ENCODE measurements at places on chromosomes 2 and 18. TPM values are rescaled to one million over a fixed set of nuclear protein-coding genes. Genes with fewer than 3 reads are reported as not detected.

DNA sequence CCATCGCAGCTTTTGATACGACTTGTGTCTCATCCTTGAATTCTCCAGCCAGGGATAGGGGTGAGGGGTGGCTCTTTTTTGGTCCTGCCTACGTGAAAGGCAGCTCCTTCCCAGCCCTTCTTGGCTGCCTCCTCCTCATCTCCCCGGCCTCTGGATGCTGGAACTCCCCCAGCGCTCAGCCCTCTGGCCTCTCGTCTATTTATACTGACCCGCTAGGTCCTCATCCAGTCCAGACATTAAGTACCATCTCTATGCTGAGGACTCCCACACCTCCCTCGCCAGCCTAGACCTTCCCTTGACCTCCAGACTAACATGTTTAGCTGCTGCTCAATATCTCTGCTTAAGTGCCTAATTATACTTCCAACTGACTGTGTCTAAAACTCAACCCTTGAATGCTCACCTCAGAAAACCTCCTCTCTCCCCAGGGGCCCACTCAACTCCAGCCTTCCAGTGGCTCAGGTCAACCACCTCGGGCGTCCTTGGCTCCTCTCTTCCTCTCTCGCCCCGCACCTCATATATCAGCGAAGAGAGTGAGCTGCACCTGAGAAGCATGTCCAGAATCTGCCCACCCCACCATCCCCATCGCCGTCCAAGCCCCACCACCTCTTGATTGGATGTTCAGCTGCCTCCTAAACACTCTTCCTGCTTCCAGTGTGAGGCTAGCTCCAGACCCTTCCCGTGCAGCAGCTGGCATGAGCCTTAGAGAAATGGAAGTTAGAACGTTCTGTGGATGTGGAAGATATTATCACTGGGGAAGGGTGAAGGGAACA is 34.8 kb downstream of the TOGARAM2 start:
- DNase-seq: no peak
- no peaks in the 10 kb centered on the region for H3K4me1 ChIP-seq
- H3K4me3 ChIP-seq: no peak overlapping the region
- H3K27ac ChIP-seq: no peak overlapping the region

Gene PTPRN
- not detected for total RNA-seq

Gene MERTK
- not detected for total RNA-seq

Gene EFHD1
- not detected for total RNA-seq

DNA sequence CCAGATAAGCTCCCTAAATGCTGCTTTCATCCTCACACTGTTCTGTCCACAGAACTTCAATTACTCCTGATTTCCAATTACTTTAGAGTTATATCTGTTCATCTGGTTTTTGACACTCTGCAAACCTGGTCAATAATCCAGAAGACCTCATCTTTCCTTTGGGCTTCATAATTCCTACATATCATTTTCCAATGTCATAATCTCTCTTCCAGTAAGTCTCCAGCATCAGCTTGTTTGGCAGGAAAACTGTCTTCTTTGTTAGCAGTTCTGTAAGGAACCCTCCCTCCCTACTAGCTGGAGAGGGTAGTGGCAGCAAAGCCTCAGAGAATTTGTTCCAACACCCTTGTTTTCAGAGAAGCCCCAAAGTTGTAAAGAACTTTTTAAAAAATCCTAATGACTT is 11.9 kb upstream of the SLC14A1 start:
- peaks cover 7% of the 10 kb centered on the region for H3K4me1 ChIP-seq
- H3K4me3 ChIP-seq: no peak overlapping the region
- no peak for DNase-seq
- no peaks in the 10 kb centered on the region for H3K36me3 ChIP-seq

- H3K4me1 ChIP-seq: peaks cover 48% of the 10 kb centered on the region
- no peaks in the 10 kb centered on the region for H3K36me3 ChIP-seq
- H3K27me3 ChIP-seq: no peaks in the 10 kb centered on the region
Observed at GRCh38 chr2:96083064-96083939, 33.1 kb downstream of the ADRA2B start.

- no peaks in the 10 kb centered on the region for H3K4me1 ChIP-seq
- no peaks in the 10 kb centered on the region for H3K36me3 ChIP-seq
- DNase-seq: no peak
- no peak overlapping the region for H3K4me3 ChIP-seq
Observed at GRCh38 chr2:26168785-26169184, 4.1 kb upstream of the GAREM2 start.

- DNase-seq: no peak
- H3K27ac ChIP-seq: no peak overlapping the region
- H3K36me3 ChIP-seq: no peaks in the 10 kb centered on the region
- H3K4me1 ChIP-seq: no peaks in the 10 kb centered on the region
- no peak overlapping the region for H3K4me3 ChIP-seq
Observed at GRCh38 chr2:18611184-18611583, 21.8 kb upstream of the NT5C1B start.

Gene REG3A
- total RNA-seq: not detected

Measured in Karpas-422 (cell line).